Activated naive CD4-positive, alpha-beta T cell (primary cell): ENCODE measurements at places on chromosomes 12 and 14.

DNA sequence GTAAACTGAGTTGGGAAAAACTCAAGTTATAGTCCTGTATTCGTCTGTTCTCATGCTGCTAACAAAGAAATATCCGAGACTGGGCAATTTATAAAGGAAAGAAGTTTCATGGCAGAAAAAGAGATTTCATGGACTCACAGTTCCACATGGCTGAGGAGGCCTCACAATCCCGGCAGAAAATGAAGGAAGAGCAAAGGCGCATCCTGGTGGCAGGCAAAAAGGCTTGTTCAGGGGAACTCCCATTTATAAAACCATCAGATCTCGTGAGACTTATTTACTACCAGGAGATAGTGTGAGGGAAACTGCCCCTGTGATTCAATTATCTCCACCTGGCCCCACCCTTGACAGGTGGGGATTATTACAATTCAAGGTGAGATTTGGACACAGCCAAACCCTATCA is 292.6 kb upstream of the SYT1 start:
- DNase-seq, result no peak

DNA sequence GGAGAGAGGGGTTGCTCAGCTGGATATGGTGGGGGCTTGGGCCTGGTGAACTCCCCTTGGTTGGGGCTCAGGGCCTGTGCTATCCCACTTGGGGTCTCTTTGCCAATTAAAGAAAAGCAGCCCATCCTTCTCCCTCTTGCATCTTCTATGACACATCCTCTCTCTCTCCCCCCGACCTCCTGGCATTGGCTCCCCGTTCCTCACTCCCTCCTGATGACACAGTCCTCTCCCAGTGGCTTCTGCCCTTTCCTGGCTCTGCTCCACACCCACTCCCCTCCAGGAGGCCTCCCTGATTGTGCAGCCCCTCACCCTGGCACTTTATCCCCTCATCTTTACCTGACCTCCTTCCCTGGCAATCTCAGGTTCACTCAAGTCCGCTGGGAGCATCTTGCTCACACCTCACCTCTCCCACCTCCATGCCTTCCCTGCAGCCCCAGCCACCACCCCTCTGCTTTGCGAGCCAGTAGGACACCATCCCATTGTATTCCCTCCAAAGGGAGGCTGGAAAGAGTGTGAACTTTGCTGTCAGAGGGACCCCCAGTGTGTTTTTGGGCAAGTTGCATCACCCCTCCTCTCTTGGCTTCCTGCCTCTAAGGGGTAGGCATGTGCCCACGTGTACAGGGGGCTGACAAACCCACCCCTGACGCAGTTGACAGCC is 10.7 kb downstream of the KRT80 start:
- DNase-seq, result no peak

DNA sequence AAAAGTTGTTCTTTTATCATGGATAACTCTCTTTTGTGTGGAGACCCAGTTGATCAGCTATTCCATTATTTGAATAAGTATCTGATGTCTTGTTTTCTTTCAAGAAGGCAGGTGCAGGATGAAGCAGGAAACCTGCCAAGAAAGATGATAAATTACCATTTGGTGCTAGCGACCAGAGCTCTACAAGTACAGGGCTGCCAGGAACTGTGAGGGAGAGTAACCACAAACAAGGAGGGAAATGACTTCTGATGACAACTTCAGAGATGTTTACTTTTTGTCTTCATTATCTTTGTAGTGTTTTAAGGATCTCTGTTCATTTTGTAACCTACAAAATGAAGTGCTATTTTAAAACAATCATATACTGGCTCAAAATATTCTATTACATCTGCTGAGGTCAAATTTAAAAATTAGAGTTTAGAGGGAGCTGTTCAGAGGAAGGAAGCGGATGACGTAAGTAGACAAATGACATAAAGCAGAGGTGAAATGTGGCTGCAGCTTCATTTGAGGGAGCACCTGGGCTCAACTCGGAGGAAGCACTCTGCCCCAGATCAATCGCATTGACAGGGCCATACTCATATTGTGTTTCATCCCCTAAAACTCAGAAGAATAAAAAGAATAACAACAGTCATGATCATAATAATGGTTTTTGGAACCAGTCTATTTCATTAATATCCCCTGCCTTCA is 226.8 kb downstream of the C12orf42 start:
- DNase-seq, result no peak

DNA sequence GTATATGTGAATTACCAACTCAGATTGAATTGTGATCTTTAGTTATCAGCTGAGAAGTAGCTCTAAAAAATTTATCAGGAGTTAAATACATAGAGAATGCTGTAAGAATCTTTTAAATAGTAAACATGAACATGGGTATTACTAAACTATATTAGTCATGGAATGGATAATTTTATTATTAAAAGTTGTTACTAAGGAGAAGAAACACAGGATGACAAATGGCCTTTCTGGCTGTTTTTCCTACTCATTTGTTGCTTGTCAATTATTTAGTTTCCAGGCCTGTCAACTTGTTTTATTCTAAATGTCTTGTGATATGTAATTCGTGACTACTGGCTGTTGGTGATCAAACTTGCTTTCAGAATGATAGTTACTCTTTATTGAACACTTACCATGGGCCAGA is 58.7 kb downstream of the KTN1 start:
- DNase-seq, result no peak

- DNase-seq, result no peak
These were observed 104.6 kb downstream of the GALC start for GRCh38 chr14:87888136-87888999.

DNA sequence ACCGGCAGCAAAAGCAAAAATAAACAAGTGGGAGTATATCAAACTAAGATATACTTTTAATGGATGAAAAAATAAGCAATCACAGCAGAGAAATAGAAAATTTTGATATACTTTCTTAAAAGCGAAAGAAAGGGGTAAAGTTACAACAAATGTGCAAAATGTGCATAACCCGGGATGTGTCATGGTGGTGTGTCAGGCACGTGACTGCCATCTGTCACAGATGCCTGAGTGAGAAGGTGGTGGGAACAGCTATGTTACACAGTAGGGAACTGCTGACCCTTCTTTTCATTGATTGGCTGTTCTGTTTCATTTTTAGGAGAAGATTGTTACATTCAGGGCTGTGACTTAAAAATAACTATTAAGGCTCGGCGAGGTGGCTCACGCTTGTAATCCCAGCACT is 168.1 kb upstream of the PELI2 start:
- no peak for DNase-seq

DNA sequence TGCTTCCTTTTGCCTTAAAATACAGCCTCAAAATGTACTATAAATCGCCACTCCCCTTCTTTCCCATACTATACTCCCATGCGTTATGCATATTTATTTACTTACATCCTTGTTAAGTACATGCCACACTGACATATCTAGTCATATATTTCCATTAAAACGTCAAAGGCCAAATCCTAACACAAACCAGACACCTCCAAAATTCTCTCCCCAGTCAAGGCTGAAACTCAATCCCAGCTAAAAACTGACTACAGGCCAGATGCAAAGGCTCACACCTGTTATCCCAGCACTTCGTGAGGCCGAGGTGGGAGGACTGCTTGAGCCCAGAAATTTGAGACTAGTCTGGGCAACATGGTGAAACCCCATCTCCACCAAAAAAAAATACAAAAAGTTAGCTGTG is 5.7 kb upstream of the CAND1 start:
- no peak for DNase-seq

DNA sequence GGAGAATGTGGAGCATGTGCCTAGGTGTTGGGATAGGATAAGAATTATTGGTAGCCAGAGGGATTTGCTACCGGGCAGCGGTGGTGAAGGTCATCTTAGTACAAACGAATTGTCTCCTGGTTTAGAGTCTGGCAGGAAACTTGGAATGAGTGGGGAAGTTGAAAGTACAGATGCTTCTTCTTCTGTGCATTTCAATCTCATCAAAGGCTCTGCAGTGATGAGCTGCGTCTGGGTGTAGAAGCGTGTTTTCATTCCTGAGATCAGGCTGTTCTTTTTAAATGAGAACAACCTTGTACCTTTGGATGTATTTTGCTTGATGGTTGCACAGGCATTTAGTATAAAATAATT is 2.1 kb downstream of the WNK1 start:
- DNase-seq, result no peak

DNA sequence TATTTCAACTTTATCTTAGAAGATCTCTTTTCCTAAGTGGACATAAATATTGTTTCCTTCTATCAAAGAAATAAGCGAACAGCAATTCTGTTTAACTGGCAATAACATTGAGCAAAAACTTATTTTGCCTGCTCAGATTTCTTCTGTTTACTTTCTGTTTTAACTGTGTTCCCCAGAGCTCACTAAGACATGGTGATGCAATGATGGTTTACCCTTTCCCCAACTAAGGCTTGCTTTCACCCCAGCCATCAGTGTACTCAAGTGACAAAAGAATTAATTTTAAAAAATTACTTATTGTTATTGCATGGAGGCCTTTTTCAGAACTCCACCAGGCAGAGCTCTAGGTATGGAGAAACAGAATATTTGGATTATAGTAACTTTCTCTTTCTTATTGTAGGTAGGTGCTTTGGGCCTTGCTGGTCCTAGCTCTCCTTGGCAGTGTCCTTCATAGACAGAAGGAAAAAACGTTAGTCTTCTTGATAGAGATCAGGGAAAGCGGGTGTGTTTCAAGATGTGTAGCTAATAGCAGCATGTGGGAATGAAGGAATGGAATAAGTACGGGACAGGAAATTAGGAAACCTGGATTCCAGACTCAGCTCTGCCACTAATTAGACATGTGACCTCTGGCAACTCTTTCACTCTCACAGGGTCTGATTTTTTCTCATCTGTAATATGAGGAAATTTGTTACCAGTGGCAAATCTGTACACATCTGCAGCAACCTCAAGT is 14.6 kb upstream of the DDHD1 start:
- no peak for DNase-seq

GRCh38 chr14:103828315-103828967 is 18.9 kb downstream of the PPP1R13B start:
- no peak for DNase-seq

- no peak for DNase-seq
These were observed 128.0 kb downstream of the STXBP6 start for GRCh38 chr14:24921903-24922302.
